ENCODE measurements at places on chromosomes 16 and 17. TPM values are rescaled to one million over a fixed set of nuclear protein-coding genes. Genes with fewer than 3 reads are reported as not detected.

Gene AIPL1
- total RNA-seq: not detected

Gene ABCC11
- total RNA-seq: not detected

Gene APOBR
- total RNA-seq: 1.0 TPM

Gene PER1
- 27.5 TPM for total RNA-seq

Gene DOC2B
- total RNA-seq: 22.4 TPM

Gene ZG16
- 0.26 TPM for total RNA-seq

Gene CD2BP2
- 20.2 TPM for total RNA-seq

Gene TSPOAP1
- total RNA-seq: 22.7 TPM

Gene CCL2
- 49.8 TPM for total RNA-seq

Gene CBFA2T3
- total RNA-seq: 16.2 TPM

Gene STH
- total RNA-seq: not detected

Gene UTS2R
- not detected for total RNA-seq

Gene SLC38A8
- total RNA-seq: not detected

Gene GAS2L2
- total RNA-seq: not detected

Gene UBN1
- total RNA-seq: 41.2 TPM

- peak within 1 kb of the TSS; percentile 77 for H3K4me3 ChIP-seq
- H3K4me1 ChIP-seq: peaks cover 25% of the 10 kb centered on the region
- peaks cover 13% of the 10 kb centered on the region for H3K36me3 ChIP-seq
- peak; percentile 90 for DNase-seq
- no peaks in the 10 kb centered on the region for H3K27me3 ChIP-seq
Measured at GRCh38 chr17:36591434-36592315, at the start of gene DHRS11. DHRS11 (plus strand) TSS chr17:36591879; CDS start chr17:36592010, 131 bp downstream.

DNA sequence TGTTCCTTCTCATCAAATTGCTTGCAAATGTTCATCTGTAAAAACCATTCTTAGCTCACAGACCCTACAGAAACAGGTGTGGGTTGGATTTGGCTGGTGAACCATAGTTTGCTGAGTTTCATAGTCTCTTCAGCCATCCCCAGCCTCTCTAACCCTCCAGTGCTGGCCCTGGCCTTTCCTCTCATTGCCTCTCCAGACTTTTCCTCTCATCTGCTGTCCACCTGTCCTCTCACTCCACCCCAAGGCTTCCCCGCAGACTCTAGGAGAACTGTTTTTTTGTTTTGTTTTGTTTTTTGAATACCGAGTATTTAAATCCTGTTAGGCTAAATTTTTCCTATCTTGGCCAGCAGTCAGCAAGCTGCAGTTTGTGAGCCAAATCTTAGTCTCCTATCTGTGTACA, 41.1 kb downstream of the MEOX1 start:
- H3K27ac ChIP-seq: no peak overlapping the region
- H3K4me3 ChIP-seq: no peak overlapping the region
- no peaks in the 10 kb centered on the region for H3K4me1 ChIP-seq
- DNase-seq: no peak

GRCh38 chr17:17692353-17693252, 11.3 kb downstream of the RAI1 start:
- DNase-seq: no peak
- peaks cover 75% of the 10 kb centered on the region for H3K4me1 ChIP-seq
- H3K27me3 ChIP-seq: no peaks in the 10 kb centered on the region
- H3K36me3 ChIP-seq: no peaks in the 10 kb centered on the region
- no peak overlapping the region for H3K4me3 ChIP-seq

- H3K36me3 ChIP-seq: no peaks in the 10 kb centered on the region
- no peaks in the 10 kb centered on the region for H3K4me1 ChIP-seq
- no peak overlapping the region for H3K27ac ChIP-seq
- no peaks in the 10 kb centered on the region for H3K27me3 ChIP-seq
Measured at GRCh38 chr16:72645538-72645937, 402.4 kb downstream of the ZFHX3 start.

GRCh38 chr17:73787076-73788059, 143.1 kb upstream of the SDK2 start:
- no peaks in the 10 kb centered on the region for H3K27me3 ChIP-seq
- no peak overlapping the region for H3K4me3 ChIP-seq
- DNase-seq: no peak
- no peak overlapping the region for H3K27ac ChIP-seq

DNA sequence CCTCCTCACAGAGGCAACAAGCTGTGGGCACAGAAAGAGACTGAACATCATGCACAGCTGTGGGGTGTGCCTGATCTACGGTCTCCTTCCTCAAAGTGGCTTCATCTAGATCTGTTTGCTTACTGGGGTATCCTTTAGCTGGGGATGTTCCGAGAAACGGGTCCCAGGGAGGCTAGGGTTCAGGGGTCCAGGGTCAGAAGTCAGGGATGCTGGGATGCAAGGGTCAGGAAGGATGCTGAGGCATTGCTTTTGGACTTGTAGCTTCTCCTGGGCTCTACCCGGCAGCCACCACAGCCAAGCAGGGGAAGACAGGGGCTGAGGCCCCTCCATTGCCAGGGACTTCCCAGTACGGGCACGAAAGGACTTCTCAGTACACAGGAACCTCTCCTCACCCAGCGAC, 6.6 kb downstream of the CD300LG start:
- H3K27me3 ChIP-seq: no peaks in the 10 kb centered on the region
- H3K4me3 ChIP-seq: no peak overlapping the region

- H3K4me3 ChIP-seq: peak overlapping the region; percentile 57
- peak; percentile 62 for DNase-seq
- H3K27me3 ChIP-seq: no peaks in the 10 kb centered on the region
- peaks cover 56% of the 10 kb centered on the region for H3K4me1 ChIP-seq
Measured at GRCh38 chr16:69329369-69330285, 761 bp downstream of the PDF start.

- H3K4me1 ChIP-seq: no peaks in the 10 kb centered on the region
- H3K36me3 ChIP-seq: peaks cover 24% of the 10 kb centered on the region
- DNase-seq: no peak
Measured at GRCh38 chr17:64540118-64540776, 33.5 kb downstream of the CEP95 start.

- H3K36me3 ChIP-seq: peaks cover 29% of the 10 kb centered on the region
- no peak overlapping the region for H3K4me3 ChIP-seq
- H3K27ac ChIP-seq: no peak overlapping the region
Measured at GRCh38 chr16:20318006-20318405, 9.3 kb downstream of the GP2 start.

DNA sequence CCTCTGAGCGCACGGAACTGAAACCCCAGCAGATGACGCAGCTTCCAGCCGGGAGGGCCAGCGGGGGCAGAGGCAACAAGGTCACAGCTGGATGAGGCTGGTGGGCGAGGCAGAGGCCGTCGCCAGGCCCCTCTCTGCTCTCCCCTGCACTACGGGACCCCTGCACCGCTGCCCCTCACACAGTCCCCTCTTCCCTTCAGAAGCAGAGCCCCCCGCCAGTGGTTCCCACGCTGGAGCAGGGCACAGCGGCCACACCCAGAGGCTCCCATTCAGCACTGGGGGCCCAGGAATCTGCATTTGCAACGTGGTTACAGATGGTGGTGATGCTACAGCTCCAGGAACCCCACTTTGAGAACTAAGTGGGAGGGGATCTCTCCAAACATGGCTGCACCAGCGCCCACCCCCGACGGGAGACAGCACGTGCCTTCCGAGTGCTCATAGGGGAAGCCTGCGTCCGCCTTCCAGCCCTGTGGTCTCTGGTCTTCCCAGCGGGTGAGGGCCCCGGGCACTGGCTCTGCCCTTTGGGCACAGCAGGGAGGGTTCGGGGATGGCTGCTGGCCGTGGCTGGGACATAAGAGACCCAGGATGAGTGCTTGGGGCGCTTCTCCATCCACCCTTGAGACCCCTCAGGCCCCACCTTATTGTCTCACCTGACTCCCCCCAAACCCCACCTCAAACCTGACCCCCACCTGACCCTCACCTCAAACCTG, 4.7 kb upstream of the RAB40B start:
- no peak overlapping the region for H3K4me3 ChIP-seq
- H3K27me3 ChIP-seq: no peaks in the 10 kb centered on the region
- peaks cover 8% of the 10 kb centered on the region for H3K4me1 ChIP-seq
- H3K36me3 ChIP-seq: no peaks in the 10 kb centered on the region
- DNase-seq: no peak

GRCh38 chr16:12110361-12111107, 134.0 kb downstream of the SNX29 start:
- H3K27ac ChIP-seq: no peak overlapping the region
- no peaks in the 10 kb centered on the region for H3K27me3 ChIP-seq
- no peaks in the 10 kb centered on the region for H3K4me1 ChIP-seq
- H3K4me3 ChIP-seq: no peak overlapping the region

DNA sequence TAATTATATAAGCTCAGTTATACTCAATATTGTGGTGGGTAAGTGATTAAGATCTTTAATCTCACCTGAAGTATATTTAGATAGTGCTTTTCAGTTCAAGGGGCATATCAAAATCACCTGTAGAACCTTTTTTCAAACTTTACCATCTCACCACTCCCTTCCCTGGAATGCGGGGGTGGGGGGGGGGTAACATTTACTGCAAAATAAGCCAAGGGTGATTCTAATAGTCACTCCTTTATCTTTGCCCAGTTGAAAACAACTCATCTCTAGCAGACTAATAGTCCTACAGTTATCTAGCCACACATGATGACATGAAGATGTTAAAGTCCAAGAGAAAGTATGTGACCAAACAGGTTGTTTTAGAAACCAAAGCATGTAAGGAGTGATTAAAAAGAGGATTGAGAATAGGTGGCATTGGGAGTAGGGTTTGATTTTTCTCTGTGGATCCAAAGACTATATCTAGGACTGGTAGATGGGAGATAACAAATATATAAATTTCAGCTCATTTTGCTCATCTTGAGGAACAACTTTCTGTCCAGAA, 21.5 kb downstream of the LPCAT2 start:
- H3K27ac ChIP-seq: no peak overlapping the region
- H3K36me3 ChIP-seq: no peaks in the 10 kb centered on the region
- no peak for DNase-seq
- H3K4me1 ChIP-seq: no peaks in the 10 kb centered on the region
- no peaks in the 10 kb centered on the region for H3K27me3 ChIP-seq

- H3K36me3 ChIP-seq: no peaks in the 10 kb centered on the region
- no peak overlapping the region for H3K27ac ChIP-seq
- no peak for DNase-seq
- no peaks in the 10 kb centered on the region for H3K4me1 ChIP-seq
- no peak overlapping the region for H3K4me3 ChIP-seq
- H3K27me3 ChIP-seq: no peaks in the 10 kb centered on the region
Measured at GRCh38 chr17:69078864-69079263, 18.1 kb upstream of the ABCA9 start.

DNA sequence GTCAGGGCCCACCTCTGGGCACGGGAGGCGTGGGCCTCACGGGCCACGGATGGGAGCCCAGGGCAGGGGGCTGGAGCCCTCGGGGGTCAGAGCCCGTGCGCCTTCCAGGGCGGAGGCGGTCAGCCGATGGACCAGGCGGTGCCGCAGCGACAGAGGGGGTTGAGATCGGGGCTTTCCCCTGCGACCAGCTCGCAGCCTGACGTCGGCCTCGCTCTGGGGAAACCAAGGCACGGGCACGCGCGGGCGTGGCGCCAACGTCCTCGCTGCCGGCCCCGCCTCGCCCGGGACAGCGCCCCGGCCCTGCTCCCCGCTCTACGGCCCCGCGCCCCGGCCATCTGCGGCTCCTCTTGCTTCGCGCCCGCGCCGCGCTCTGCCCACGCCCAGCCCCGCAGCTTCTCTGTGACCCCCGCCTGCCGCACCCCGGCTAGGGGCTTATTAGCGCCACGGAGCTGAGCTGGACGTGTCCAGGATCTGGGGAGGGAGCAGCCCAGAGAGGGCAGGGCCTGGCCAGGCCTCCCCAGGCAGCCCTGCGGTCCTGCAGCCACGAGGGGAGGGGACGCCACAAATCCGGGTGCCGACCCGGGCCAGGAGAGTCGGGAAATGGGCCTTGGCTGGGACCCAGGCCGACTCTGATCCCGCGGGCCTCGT, 13.5 kb downstream of the ACTG1 start:
- no peak overlapping the region for H3K27ac ChIP-seq
- no peak for DNase-seq
- H3K36me3 ChIP-seq: no peaks in the 10 kb centered on the region
- no peak overlapping the region for H3K4me3 ChIP-seq
- H3K27me3 ChIP-seq: no peaks in the 10 kb centered on the region

DNA sequence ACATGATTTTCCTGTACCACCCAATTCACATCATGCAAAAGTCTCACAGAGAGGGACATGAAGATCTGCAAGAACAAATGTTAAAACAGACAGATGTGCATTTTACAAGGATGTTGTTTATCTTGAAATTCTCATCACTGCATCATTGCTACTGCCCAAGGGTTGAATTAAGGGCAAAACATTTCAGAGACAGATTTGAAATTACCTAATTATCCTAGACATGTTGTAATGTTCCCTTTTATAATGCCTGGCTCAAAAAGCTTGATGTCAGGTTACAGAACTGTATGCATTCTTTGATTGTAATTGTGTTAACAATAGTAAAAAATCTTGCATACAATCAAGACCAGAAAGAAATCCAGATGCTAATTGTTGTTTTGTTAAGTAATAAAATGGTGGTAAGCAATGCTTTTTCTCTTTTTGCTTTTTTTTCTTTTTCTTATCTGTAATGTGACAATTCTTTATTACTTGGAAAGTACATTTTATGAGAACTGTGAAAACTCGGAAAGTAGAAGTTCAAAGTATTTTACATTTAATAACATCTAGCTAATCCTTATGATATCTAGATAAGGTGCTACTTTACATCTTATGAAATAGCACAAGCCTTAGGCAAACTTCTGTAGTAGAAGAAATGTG, 3.6 kb upstream of the DUSP14 start:
- H3K4me3 ChIP-seq: no peak overlapping the region
- no peaks in the 10 kb centered on the region for H3K27me3 ChIP-seq
- H3K27ac ChIP-seq: no peak overlapping the region
- no peaks in the 10 kb centered on the region for H3K36me3 ChIP-seq
